Caudate nucleus (tissue), 63 donors: ENCODE measurements at places on chromosomes 6 and 20.

- DNase-seq: no peak
Observed at GRCh38 chr6:15522026-15522425, 140.8 kb downstream of the DTNBP1 start.

DNA sequence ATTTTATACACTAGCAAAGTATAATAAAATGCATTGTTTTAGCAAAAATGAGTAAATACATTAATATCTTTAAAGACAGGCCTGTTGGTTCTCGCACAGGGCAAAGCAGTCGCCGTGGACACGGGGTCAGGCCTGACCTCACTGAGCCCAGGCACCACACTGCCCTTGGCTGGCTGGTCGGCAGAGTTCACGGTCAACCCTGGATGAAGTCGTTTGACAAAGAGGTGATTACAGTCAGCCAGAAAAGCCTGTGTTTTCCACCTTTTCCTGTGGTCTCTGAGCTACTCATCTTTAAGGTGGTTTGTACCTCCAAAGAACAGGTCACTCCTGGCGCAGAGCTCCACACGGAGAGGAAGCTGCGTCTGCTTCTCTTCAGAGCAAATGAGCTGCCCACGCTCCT is 191.5 kb downstream of the DLL1 start:
- no peak for DNase-seq

GRCh38 chr6:142285235-142286087 is 16.3 kb upstream of the ADGRG6 start:
- no peak for DNase-seq

- no peak for DNase-seq
Observed at GRCh38 chr6:87724983-87725811, 23.2 kb upstream of the AKIRIN2 start.

- DNase-seq: no peak
Observed at GRCh38 chr20:1330075-1330830, 1.3 kb upstream of the SDCBP2 start.

DNA sequence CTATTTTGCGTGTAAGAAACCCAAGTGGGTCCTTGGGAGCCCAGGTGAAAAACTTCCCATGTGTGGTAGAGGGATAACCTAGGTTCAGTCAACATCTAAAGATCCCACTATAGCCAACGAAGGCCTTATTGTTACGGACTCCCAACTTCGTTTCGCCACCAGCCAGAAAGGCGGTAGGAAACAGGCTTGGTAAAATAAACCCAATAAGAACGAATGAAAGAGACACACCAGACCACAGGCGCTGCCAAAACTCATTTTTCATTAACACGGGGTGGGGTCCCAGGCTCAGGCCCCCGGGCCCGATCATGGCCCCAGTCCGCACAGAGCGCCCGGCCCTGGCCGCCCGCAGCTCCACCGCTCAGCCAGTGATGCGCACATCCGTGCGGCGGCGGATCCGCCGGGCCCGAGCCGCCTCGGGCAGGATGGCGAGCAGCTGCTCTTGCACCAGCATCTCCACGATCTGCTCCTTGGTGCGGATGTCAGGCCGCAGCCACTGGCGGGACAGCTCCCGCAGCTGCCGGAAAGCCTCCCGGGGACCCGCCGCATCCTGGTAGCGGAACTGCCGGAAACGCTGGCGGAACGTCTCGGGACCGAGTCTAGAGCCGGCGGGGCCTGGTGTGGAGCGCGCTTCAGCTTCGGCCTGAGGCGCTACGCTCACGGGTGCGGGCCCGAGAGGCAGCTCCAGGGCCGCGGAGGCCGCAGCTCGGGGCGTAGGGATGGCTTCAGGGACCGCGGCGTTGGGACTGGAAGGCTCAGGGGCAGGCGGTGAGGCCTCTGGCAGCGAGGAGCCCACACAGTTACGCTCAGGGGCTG is 709 bp downstream of the SCAND1 start:
- peak; percentile 63 for DNase-seq

DNA sequence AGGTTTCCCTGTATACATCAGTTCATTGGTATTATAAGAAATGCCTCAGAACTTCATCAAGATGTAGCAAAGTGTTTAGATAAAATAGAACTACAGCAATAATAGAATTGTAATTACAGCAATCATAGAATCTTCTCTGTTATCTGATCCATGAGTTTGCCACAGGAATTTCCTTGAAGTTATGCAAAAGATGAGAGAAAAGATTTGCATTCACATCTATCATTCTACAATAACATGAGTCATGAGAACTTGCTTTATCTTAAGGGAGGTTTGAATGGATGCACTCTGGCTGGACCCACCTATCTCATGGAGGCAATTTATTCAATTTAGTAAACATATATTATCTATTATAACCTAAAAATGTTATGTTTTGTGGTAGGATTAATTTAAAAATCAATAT is 329.8 kb upstream of the EPHA7 start:
- no peak for DNase-seq

DNA sequence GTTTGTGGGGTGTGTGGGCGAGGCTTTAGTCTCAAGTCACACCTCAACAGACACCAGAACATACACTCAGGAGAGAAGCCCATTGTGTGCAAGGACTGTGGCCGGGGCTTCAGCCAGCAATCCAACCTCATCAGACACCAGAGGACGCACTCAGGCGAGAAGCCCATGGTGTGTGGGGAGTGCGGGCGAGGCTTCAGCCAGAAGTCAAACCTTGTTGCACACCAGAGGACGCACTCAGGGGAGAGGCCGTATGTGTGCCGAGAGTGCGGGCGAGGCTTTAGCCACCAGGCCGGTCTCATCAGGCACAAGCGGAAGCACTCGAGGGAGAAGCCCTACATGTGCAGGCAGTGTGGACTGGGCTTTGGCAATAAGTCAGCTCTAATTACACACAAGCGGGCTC is 27.8 kb downstream of the ZNF133 start:
- no peak for DNase-seq

DNA sequence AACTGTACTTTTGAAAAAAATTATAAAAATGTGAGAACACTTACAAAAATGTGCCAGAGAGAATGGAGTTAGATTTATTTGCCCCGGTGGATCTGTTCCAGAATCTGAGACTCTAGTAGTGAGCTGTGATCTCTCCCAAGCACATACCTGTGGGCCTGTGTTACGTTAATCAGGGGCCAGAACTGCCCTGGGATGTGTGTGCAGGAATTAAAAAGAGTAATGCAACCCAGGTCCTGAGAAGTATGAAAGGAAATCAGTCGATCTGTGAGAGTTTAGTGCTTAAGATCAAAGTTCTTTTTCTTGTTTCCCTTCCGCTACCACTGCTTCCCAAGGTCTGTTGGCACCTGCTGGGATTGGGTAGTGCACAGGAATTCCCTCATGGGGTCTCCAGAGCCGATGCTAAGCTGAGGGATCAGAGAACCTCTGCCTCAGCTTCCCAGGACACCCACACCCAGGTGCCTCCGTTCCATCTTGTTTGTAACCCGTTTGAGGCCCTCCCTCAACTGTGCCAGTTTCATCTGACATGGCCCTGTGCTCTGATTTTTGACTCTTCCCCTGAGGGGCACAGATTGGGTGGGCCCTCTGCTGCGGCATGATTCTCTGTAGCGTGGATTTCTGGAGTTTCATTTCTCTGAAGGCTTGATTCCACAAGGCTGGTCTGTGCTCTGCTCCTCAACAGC is 87.7 kb downstream of the RREB1 start:
- DNase-seq: no peak

GRCh38 chr20:34512955-34513419 is 3.2 kb upstream of the DYNLRB1 start:
- no peak for DNase-seq

- no peak for DNase-seq
Observed at GRCh38 chr6:149482545-149483333, 2.1 kb downstream of the ZC3H12D start.

- no peak for DNase-seq
Observed at GRCh38 chr6:1014431-1014807, 297.5 kb upstream of the FOXQ1 start.

- DNase-seq: no peak
Observed at GRCh38 chr6:170036916-170037315, 254.0 kb downstream of the DLL1 start.

DNA sequence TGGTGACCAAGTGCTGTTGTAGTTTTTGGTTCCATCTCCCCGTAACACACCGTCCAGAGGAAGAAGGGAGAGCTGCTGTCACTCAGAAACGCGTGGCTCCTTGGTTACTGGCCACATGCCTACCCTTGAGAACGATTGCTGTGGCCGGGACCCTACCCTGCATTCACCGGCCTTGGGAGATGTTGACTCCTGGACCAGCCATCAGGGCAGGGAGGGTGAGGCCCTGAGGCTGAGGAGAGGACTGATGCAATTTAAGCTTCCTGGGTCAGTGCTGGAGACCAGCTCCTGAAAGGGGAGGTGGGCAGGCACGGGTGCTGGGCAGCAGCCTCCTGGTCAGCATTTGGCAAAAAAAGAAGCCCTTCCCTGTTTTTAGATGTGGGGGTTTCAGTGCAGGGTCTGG is 31.5 kb downstream of the ERMARD start:
- no peak for DNase-seq

- DNase-seq: no peak
Observed at GRCh38 chr20:32231847-32232246, 24.2 kb downstream of the POFUT1 start.

GRCh38 chr20:40009542-40009941 is 679.5 kb downstream of the MAFB start:
- DNase-seq: no peak

DNA sequence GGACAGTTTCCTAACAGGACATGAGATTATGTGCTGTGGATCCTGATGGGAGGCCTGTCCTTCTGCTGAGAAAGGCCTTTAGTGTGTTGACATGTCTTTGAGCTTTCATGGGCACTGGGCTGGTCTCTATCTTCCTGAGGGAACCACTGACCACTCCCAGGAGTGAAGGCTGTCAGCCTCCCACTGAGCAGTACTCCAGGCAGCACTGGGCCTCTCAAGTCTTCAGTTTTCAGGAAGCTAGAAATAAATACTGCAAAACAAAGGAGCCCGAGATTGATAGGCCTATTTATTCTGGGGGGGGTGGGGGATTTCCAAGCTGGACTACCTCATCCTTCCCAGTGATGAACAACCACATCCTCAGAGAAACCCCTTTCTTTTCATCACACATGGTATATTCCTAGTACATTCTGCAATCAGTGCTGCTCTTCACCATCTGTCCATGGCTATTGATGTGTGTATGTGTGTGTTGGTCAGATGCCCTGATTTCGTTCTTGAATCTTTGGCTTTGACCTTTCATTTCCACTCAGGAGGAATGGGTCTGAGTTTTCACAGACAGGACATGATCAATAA is 180.9 kb upstream of the SPTLC3 start:
- DNase-seq: no peak

DNA sequence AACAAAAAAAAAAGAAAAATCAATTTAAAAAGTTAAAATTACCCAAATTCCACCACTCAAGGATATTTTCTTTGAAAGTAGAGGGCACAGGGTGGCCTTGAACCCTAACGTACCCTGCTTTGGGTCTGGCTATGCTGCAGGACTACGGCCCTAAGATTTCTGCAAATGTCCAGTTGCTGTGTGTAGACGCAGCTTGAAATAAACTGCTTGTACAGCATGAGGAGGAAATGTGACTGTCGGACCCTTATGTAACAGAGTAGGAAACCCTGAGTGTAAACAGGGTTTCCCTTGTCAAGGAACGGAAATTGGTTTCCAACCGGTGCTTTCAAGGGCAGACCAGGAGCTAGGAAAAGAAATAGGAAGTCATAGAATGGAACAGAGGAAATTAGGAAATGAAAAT is 60.7 kb upstream of the SHLD1 start:
- no peak for DNase-seq

DNA sequence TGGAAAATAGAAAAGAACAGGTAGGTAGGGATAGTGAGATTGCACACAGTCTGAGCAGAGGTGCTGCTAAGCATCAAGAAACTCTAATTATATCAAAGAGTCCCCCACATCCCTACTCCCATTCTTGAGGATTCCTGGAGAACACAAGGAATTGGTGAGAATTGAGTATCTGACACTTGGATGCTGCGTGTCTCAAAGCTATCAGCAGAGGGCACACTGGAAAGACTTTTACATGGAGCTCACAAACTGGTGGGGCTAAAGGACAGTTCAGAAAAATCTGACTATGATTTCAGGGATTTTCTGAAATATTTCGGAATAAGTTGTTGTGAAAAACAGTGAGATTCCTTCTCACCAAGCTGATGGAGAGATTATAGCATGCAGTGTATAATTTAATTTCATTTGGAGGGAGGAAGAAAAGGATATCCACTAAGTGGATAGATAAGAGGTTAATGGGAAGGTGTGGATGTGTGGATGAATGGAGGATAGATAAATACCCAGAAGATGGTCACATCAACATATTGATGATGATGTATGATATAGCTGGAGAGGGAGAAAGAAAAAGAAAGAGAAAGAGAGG is 215.4 kb upstream of the DEFB112 start:
- no peak for DNase-seq

DNA sequence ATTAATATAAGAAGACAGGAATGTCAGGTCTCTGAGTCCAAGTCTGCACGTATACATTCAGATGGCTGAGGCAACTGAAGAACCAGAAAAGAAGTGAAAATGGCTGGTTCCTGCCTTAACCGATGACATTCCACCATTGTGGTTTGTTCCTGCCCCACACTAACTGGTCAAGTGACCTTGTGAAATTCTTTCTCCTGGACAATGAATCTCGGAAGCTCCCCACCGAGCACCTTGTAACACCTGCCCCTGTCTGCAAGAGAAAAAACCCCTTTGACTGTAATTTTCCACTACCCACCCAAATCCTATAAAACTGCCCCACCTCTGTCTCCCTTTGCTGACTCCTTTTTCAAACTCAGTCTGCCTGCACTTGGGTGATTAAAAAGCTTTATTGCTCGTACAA is 140.4 kb downstream of the SYNE1 start:
- no peak for DNase-seq

DNA sequence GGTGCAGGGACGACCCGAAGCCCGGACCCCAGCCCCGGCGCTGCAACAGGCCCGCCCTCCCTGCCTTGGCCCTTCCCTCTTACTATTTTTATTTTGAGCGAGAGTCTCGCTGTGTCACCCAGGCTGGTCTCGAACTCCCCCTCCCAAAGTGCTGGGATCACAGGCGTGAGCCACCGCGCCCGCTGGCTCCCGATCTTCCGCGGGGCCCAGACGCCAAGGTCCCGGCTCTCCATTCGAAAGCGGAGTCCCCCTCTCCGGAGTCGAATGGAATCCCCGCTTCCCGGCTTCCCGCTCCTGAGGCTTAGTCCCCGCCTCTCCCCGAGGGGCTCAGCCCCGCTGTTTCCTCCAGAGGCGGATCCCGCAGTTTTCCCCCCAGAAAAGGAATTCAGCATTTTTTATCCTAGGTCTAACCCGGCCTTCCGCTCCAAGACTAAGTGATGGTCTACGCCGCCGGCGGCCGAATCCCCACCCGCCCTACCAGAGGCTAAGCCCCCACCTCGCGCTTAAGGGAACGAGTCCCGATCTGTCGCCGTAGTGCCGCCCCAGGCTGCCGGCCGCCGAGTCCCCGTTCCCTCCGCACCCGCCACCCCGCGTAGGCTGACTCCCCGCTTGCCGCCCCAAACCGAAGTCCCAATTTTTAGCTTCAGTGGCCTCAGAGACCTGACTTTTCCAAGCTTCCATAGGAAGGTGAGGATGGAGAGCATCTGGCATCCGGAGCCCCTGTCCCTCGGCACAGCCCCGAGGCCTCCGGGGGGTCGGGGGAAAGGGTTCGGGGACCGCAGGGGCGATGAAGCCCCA is 11.5 kb upstream of the TMC2 start:
- no peak for DNase-seq
